ENCODE measurements at places on chromosomes 7 and 10.
A peak's percentile ranks its signal among the peaks of the same experiment; 100 is the strongest.

DNA sequence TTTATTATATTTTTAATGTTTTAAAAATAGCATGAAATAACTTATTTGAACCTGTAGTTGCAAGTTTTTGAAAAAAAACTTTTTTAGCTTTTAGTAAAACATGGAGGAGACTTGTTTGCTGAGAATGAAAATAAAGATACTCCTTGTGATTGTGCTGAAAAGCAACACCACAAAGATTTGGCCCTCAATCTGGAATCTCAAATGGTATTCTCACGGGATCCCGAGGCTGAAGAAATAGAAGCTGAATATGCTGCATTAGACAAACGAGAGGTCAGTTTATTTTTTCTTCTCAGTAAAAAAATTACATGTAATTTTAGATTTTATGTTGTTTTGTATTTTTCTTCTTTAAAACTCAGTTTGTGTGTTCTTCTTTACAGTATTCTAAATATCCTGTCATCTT lies 73.5 kb downstream of the ANKIB1 start:
- no peak for DNase-seq

DNA sequence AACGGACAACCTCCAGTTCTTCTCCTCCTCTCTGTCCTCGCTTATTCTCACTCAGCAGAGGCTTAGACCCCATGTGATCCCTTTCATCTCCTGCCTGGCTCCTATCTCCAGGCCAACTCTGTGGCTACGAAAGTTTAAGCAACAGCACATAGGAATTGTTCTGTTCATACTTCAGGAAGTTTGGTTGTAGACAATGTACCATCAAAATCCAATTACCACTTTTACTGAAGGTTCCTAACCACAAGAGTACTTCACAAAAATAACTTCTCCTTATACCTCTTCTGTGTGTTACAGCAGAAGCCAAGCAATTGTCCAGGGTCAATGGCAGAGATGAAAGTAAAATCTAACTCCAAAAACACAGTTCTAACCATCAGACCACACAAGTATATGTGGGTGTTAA lies 80.0 kb downstream of the SLC25A13 start:
- DNase-seq: no peak

- no peak for DNase-seq
Observed at GRCh38 chr10:119242186-119242585, 34.8 kb downstream of the GRK5 start.

DNA sequence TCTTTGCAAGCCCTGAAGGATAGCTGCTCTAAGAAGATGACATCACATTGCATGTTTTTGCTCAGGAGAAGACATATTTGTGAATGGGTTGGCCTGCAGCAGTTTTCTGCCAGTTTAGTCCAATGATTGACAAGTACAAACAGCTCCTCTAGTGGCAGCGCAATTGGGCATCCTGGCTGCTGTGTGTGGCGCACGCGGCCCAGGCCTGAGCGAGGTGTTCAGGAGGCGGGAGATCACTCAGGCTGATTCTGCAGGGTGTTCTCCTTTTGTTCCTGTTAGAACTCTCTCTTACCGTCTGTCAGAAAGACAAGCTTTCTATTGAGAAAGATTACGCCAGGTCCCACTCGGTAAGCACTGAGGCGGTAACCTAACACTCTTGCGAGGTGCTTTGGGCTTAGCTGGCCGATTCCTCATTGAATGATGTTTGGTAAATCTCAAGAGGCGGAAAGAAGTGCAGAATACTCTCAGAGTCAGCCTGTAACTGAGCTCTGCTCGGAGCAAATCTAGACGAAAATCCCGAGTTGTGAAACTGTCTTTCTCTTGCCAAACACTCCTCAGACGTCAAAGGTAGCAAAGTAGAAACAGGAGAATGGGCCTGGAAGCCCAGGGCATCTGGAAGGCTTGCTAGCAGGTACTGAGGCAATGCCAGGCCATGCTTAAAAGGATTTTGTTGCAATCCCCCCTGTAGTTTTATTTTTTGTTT lies 219.2 kb upstream of the BMPER start:
- no peak for DNase-seq

DNA sequence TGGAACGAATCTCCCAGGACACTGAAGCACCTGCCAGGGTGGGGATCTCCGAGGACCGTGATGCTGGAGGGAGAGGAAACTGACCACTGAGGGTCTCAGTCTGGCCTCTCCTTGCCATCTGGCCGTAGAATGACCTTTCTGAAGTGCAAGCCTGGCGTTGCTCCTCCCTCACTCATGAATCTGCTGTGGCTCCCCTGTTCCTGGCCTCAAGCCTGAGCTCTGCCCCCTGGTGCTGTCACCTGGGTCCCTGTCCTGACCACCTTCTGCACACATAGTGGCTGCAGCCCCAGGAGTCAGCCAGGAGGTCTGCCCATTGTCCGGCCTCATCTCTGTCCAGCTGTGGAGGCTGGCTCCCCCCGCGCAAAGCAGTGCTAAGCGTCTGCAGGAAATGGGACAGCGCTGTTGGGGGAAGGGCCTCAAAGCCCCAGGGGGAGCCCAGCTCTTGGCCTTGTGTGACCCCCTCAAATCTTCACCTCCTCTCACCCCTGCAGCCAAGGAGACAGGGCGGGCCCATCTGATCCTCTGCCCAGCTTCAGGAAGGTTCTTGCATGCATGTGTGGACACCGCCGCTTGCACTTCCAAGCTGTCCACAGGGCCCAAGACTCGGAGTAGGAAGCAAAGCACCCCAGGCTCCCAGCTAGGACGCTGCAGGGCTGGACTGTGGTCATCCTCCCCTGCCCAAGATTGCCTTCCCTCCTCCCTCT lies 65.7 kb downstream of the MYL10 start:
- DNase-seq: no peak

- peak; percentile 18 for DNase-seq
Observed at GRCh38 chr7:55212838-55213237, 152.3 kb upstream of the LANCL2 start.

GRCh38 chr10:52455098-52455497 lies 141.0 kb downstream of the DKK1 start:
- no peak for DNase-seq

DNA sequence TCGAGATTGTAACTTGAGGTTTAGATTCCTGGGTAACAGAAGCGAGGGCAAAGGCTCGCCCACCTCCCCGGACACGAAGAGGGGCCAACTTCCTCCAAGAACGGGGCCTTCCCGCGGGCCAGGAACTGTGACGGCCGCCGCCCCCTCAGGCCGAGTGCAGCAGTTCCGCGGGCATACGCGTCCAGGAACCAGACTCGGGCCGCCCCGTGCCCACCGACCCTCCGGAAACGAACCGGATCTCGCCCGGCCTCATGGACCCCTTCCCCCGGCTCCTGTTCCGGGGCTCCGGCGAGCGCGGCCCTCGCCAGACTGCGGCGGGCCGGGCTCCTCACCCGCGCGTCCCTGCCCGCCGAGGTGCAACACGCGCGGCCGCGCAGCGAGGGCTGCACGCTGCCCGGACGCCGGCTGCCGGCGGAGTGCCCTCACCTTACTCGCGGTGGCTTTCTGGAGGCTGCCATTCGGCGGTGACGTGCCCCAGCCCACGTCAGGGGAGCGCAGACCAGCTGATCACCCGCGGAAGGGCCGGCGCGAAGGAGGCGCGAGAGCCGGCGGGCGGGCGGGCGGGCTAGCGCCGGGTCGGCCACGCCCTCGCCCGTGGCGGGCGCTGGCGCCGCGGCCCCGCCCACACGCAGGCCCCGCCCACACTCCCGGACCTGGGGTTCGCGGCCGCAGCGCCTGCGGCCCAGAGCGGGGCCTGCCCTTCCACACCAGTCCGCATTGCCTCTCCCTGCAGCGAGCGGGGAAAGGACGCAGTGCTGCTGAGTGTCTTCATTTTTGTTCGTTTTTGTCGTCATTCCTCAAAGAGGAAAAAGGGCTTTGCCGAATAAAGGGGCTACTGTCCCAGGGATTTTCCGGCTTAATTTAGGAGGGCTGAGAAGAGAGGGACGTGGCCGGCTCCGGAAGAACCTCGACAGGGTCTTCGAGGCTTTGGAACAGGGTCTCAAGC lies at the start of gene XPNPEP1:
TSS of gene XPNPEP1 (minus strand) at position 536 of the 946 bp plus-strand sequence. CDS start at position 458, 78 bp downstream.
- peak; percentile 85 for DNase-seq

DNA sequence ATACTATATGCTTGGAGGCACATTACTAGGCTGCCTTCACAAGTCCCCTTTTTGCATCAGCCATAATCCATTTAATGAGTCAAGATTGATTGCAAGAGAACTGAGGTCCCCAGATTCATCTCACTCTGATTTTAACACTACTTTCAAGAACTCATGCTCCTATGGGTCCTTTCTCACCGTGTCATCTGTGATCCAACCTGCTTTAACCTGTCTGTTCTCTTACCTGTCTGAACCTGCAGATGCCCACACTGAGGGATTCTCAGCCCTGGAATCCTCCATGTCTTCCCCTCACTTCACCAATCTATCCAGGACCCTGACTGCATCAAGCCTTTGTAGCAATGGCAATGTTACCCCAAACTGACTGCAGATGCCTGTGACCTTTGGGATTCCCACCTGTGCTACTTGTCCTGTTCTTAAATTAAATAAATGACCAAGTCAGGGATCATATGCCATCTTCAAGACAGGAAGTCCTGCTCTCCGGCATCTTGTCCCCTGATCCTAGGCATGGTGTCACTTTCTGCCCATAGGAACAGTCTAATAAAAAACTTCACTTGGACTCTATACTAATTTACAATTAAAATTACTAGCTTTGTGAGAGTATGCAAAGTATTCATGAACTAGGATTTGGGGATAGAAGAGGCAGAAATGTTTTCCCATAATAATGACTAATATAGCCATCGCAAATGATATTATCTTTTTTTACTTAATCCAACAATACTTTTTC lies 25.9 kb upstream of the GOT1 start:
- DNase-seq: no peak

DNA sequence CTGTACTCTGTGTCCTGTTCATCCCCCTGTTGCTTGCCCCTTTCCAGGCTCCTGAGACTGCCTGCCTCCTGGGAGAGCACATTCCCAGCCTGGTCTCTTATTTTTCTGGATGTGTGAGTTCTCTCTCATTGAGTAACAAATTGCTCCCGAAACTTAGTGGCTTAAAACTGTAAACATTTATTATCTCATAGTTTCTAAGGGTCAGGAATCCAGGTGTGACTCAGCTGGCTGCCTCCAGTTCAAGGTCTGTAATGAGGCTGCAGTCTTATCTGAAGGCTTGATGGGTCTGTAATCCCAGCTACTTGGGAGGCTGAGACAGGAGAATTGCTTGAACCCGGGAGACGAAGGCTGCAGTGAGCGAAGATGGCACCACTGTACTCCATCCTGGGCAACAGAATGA lies 53.6 kb upstream of the PRR15 start:
- DNase-seq: no peak

- peak; percentile 32 for DNase-seq
Observed at GRCh38 chr10:103493362-103493915, at the start of gene NEURL1. Gene NEURL1, plus strand, starts transcription at chr10:103493705. Its CDS starts 683 bp downstream, at chr10:103494388.

- DNase-seq: no peak
Observed at GRCh38 chr10:125980521-125981035, 84.2 kb downstream of the FANK1 start.

DNA sequence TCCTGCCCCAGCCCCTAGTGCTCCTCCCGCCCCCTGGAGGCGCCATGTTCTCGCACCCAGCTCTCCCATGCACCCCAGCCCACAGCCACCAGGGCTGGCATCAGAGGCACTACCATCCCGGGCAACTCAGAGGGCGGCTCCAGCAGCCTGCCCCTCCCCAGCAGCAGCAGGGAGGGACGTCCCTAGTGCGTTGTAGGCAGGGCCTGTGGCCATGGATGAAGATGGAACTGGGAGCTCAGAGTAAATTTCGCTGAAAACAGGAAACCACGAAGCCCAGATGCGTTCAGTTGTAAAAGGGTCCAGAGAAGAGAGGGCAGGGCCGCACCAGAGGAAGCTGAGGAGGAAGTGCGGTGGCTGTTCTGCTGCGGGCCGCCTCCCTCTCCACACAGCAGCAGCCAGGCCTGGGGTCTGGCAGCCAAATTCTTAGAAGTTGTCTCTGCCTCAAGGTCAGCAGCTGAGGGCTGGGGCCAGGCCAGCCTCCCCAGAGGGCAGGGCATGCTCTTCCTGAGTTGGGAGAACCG lies 24.6 kb downstream of the VSIR start:
- DNase-seq: peak; percentile 38

DNA sequence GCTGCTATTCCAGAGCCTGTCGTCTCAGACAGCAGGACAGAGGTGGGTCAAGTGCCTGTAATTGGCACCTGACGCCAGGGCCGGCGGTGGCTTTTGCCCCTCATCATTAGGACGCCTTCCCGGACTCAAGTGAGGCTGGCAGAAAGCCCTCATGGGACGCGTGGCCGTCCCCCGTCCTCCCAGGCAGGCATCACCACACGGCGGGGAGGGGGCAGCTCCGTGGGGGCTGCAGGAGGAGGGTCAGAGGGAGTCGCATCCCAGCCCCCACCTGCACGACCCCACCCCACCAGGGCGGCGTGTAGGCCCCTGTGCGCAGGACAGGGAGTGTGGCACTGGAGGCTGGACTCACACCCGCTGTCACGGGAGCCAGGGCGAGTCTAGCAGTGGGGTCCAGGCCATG lies 16.3 kb downstream of the CFAP46 start:
- DNase-seq: no peak

DNA sequence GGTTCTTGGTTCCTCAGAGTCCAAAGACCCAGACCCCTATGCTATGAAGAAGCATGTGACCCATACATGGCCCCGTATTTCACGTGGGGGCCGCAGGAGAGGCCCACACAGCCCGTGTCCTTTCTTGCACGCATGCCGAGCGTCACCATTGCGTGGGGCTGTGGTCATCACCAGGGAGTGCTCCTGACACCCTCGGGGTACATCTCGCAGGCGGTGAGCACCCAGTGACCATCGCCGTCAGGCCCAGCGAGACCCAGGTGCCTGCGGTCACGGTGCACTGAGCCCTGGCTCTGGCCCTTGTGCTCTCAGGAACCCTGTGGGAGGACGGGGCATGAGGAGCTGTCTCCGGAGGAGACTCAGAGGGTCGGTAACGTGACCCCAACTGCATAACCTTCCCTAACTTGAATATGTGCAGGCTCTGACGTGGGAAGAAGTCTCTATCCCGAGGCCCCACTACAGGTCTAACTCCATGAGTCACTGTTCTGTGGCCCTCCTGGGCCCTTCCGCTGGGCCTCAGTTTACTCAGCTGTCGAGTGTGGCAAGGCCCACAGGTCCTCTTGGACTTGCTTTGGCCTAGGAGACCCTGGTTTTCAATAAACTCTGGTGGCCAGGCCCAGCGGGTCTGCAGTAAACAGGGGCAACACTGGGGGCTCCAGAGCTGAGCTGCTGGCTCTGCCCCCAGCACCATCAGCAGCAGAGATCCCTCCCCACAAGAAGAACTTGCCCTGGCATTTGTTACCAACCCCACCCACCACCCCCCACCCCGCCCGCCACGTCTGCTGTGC lies 503.9 kb downstream of the PTPRN2 start:
- DNase-seq: no peak

- DNase-seq: no peak
Observed at GRCh38 chr7:99129001-99129400, 14.9 kb downstream of the SMURF1 start.

DNA sequence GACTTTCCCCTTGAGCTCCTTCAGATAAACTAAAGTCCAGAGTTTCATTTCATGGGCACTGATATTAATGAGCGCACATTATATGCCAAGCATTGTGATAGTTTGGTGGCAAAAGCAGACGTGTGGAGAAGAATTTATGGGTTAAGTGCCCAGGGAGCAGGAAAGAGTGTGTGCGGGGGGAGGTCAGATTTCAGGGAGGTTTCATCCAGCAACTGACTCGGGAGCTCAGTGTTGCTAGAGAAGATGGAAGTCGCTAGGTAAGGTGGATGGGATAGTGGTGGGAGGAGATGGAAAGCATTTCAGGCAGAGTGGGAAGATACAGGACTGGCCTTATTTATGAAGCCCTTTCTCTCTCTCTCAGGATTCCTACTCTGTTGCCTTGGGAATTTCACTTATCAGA lies 223.0 kb downstream of the SNX10 start:
- DNase-seq: no peak

GRCh38 chr7:148182264-148182663 lies 408.3 kb upstream of the C7orf33 start:
- no peak for DNase-seq
